Tibial nerve (tissue), 4 donors: ENCODE measurements at places on chromosomes 6 and 20.

GRCh38 chr6:74690365-74690764, 515.5 kb downstream of the COL12A1 start:
- no peaks in the 10 kb centered on the region for H3K36me3 ChIP-seq
- no peaks in the 10 kb centered on the region for H3K27me3 ChIP-seq
- H3K4me3 ChIP-seq, result no peak overlapping the region
- no peak for DNase-seq

DNA sequence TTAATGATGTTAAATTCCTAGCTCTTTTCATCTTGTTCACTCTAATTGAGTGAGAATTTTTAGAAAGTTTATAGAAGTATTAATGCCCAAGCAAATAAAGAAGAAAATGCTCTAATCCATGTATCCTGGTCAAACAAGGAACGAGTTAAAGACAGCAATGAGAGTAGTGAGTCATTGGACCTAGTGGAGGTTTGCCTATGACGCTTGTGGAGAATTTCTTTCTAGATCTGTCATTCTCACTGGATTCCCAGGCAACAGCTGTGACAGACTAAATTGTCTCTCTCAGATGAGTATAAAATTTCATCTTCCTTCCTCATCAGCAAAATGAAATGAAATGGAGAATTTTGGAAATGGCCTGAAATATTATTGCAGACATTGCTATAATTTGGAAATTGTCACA, 127.9 kb downstream of the COL19A1 start:
- H3K4me3 ChIP-seq, result no peak overlapping the region
- no peaks in the 10 kb centered on the region for H3K27me3 ChIP-seq
- H3K36me3 ChIP-seq, result no peaks in the 10 kb centered on the region
- no peak for DNase-seq
- H3K4me1 ChIP-seq, result no peaks in the 10 kb centered on the region

DNA sequence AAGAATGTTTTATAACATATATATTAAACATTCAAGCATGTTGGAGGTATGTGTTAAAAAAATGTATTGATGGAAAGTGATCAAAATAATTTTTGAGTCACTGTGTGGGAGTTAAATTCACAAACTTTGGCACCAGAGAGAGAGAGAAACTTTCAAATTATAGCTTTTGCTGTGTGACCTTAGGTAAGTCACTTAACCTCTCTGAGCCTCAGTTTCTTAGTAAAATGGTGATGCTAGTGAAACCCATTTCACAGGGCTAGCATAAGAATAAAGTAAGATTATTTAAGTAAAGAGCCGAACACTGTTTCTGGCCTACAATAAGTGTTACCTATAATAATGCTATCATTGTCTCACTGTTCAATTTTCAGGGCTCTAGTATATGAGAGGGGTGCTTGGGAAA, 4.1 kb upstream of the PROCR start:
- H3K4me3 ChIP-seq, result no peak overlapping the region
- no peaks in the 10 kb centered on the region for H3K27me3 ChIP-seq
- peaks cover 25% of the 10 kb centered on the region for H3K4me1 ChIP-seq
- no peaks in the 10 kb centered on the region for H3K36me3 ChIP-seq
- no peak for DNase-seq
- H3K27ac ChIP-seq, result no peak overlapping the region

DNA sequence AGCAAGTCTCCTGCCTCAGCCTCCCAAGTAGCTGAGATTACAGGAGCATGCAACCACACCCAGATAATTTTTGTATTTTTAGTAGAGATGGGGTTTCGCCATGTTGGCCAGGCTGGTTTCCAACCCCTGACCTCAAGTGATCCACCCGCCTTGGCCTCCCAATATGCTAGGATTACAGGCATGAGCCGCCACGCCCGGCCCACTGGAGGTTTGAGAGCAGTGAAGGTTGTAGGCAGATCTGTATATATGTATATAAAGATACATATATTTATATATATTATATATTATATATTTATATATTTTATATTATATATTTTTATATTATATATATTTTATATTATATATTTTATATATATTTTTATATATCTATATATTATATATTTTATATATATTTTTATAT, 38.2 kb upstream of the TTPAL start:
- no peaks in the 10 kb centered on the region for H3K4me1 ChIP-seq
- DNase-seq, result no peak
- H3K27ac ChIP-seq, result no peak overlapping the region
- H3K4me3 ChIP-seq, result no peak overlapping the region
- no peaks in the 10 kb centered on the region for H3K36me3 ChIP-seq
- no peaks in the 10 kb centered on the region for H3K27me3 ChIP-seq

DNA sequence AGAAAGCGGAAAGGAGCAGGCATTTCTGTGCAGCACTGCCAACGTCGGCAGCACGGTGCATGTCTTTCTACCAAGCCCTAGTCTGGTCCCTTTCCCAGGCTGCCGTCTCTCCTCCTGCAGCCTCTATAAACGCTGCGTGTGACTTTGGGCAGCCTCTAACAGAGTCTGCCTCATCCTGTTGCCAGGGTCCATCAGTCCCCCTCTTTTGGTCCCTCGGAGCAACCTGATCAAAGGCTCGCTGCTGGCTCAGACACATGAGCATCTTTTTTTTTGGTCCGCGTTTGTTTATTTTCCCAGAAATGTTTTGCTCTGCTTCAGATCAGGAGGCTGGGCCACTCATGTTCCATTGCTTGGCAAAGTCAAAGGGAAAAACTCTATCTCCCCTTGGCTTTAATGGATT, 166.8 kb upstream of the CST7 start:
- H3K4me1 ChIP-seq, result no peaks in the 10 kb centered on the region
- no peak overlapping the region for H3K27ac ChIP-seq
- H3K4me3 ChIP-seq, result no peak overlapping the region
- no peak for DNase-seq
- no peaks in the 10 kb centered on the region for H3K36me3 ChIP-seq

DNA sequence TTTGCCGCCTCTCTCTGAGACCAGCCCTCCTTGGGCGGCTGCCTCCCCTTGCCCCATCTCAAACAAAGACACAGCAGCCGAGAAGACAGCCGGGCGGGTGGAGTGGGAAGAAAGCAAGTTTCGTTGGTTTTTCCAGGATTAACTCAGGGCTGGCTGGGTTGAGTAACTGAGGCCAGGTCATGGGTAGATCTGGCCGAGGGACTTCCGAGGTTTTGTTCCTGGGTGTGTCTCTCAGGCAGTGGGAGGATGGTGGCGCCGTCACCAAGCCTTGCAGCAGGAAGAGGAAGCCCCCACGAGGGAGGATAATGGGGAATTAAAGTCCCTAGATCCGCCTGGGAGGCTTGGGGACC, 167.2 kb downstream of the TTLL2 start:
- no peaks in the 10 kb centered on the region for H3K36me3 ChIP-seq
- H3K27me3 ChIP-seq, result no peaks in the 10 kb centered on the region
- DNase-seq, result peak; percentile 41

GRCh38 chr20:9068233-9068801, 570 bp upstream of the PLCB4 start:
- H3K36me3 ChIP-seq, result no peaks in the 10 kb centered on the region
- DNase-seq, result no peak

DNA sequence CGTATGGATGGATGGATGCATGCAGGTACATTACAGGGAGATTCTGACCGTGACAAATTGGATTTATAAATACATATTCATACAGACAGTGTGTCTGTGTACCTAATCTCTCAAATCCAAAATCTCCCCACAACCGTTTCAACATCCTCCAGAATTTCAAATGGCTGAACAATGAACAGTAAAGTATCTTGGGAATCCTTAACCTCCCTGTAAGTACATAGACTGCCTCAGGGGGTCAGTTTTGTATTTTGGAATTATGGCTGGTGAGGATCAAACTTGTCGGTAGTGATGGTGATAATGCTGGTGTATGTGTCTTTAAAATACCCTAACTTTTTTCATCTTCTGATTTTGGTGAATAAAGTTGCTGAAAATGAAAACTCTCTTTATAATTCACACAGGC, 246.2 kb downstream of the FOXC1 start:
- no peak overlapping the region for H3K27ac ChIP-seq
- H3K4me1 ChIP-seq, result no peaks in the 10 kb centered on the region
- no peaks in the 10 kb centered on the region for H3K36me3 ChIP-seq
- no peak overlapping the region for H3K4me3 ChIP-seq
- DNase-seq, result no peak

DNA sequence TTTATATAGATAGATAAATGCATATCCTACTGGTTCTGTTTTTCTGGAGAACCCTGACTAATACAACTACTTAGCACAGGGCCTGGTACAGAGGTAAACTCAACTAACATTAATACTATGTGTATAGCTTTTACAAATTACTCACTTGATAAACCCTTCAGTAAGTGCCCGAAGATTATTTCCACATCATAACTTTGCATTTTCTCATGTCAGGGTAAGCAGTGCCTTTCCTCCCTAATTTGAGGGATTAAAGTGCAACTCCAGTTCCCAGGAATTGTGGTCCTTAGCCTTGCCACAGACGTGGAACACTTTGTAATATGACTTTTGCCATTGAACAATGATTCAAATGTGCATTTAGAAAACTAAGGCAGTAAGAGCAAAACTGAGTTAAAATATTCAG, 147.5 kb upstream of the SMLR1 start:
- DNase-seq, result no peak
- H3K36me3 ChIP-seq, result no peaks in the 10 kb centered on the region
- H3K27me3 ChIP-seq, result no peaks in the 10 kb centered on the region
- H3K27ac ChIP-seq, result no peak overlapping the region
